Panc1 (cell line): ENCODE measurements at places on chromosomes 7 and 10. TPM values are rescaled to one million over a fixed set of nuclear protein-coding genes. Genes with fewer than 3 reads are reported as not detected.

DNA sequence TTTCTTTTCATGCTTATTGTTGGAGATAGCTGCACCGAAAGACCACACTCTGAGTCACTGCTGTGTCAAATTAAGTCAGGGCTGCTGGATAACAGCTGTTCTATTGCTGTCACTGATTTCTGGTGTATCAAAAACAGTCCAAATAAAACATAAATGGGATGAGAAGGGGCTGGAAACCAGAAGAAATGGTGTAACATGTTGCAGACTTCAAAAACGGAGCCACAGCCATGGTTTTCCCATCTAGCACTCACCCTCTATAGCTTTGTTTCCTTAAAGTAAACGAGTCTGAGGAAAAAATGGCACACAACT lies 103.3 kb upstream of the DIP2C start:
- no peaks in the 10 kb centered on the region for H3K36me3 ChIP-seq
- no peaks in the 10 kb centered on the region for H3K4me1 ChIP-seq
- no peaks in the 10 kb centered on the region for H3K27me3 ChIP-seq
- no peak overlapping the region for H3K27ac ChIP-seq
- no peak overlapping the region for H3K4me3 ChIP-seq

DNA sequence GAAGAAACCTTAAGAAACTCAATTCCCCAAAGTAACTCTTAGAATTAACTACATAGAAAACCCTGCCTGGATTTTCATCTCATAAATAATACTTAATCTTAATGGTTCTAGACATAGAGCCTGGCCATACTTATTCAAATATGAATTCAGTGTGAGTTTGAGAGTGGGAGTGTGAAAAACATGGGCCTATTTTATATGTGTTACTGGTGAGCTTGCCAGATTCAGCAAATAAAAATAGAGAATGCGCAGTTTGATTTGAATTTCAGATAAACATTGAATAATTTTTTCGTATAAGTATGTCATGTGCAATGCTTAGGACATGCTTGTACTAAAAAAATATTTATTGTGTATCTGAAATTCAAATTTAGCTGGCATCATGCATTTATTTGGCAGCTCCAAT lies 473.9 kb upstream of the FZD8 start:
- H3K4me3 ChIP-seq = no peak overlapping the region
- no peak for DNase-seq
- no peaks in the 10 kb centered on the region for H3K4me1 ChIP-seq
- no peak overlapping the region for H3K27ac ChIP-seq
- H3K27me3 ChIP-seq = no peaks in the 10 kb centered on the region

The IDI2 gene
- total RNA-seq = not detected

The SFTPA1 gene
- total RNA-seq = 3.8 TPM

The CCL26 gene
- total RNA-seq = not detected
